Hematopoietic multipotent progenitor cell treated with erythropoietin and hydrocortisone succinate and interleukin-3 and kit ligand, for 15 days (in vitro differentiated cells): ENCODE measurements at places on chromosomes 12 and 14.

DNA sequence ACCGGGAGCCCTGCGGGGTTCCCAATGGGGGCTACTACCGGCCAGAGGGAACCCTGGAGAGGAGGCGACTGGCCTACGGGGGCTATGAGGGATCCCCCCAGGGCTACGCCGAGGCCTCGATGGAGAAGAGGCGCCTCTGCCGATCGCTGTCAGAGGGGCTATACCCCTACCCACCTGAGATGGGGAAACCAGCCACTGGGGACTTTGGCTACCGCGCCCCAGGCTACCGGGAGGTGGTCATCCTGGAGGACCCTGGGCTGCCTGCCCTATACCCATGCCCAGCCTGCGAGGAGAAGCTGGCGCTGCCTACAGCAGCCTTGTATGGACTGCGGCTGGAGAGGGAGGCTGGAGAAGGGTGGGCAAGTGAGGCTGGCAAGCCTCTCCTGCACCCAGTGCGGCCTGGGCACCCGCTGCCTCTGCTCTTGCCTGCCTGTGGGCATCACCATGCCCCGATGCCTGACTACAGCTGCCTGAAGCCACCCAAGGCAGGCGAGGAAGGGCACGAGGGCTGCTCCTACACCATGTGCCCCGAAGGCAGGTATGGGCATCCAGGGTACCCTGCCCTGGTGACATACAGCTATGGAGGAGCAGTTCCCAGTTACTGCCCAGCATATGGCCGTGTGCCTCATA, 9.7 kb downstream of the TNS2 start:
- no peak for DNase-seq

GRCh38 chr14:106508216-106508615, 981.8 kb downstream of the TMEM121 start:
- no peak for DNase-seq

DNA sequence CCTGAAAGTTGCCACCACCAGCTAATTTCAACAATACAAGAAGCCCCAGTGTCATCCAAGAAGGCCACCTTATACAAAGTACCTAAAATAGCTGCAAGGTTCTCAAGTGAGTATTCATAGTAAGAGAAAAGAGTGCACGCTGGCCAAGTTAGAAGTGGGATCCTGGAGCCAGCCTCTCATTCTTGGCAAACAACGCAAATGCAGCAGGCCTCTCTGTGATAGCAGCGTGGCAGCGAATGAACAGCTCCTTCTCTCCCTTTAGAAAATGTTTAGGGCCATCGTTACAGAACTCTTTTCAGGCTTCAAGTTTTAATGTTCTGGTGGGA, 78.0 kb upstream of the IFNG-AS1 start:
- DNase-seq = no peak

- no peak for DNase-seq
Observed at GRCh38 chr14:79630288-79630960, 580.9 kb downstream of the DIO2 start.

GRCh38 chr12:104121001-104121400, 17.0 kb downstream of the NFYB start:
- no peak for DNase-seq

DNA sequence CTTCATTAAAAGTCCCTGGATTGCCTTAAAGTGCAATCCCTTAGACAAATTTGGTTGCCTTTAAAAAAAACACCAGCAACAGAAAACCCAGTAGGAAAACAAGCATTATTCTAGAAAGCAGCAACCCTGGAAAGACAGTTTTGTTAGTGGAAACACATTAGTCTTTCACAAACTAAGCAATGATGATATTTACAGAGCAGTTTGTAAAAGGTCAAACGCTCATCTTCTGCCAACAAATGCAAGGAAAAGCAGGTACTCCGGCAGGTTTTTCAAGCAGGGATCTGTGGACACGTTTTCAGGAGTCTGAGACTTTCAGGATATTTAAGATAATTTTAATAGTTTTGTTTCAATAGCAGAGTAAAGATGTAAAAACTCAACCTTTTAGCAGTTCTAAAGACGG, 202.2 kb downstream of the EXOC5 start:
- DNase-seq = no peak

DNA sequence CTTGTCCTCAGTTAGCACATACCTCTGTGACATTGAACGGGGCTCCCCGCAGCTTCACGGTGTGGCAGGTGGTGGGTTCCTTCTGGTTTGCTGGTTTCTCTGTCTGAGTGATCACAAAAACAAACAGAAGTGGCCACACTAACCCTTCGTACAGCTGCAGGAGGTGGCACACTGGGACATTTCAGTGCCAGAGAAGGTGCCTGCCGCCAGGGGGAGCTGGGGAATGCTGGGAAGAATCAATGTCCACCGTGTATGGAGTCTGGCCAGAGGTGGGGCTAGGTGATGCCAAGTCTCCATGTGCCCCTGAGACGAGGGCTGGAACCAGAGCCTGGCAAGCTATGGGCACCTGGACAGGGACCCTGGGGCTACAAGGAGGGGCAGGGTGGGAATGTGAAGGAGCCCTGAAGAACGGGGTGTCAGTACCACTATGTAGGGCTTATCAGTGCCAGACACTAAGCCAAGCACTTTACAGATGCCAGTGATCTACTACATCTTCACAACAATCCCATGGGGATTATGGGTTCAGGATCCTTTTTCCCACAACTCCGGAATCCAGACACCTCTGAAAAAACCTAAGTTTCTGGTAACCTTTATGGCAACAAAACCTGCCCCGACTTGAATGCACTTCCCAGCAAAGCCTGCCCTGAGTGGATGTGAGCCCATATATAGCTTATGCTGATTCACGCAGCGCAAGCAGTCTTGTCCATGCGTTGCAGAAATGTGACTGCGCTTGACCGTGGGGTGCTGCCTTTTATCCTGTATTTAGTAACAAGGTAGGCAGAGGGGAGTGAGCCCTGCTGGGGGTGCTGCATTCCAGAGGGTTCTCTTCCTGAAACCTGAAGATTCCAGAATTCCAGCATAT, 10.8 kb downstream of the RBM19 start:
- peak; percentile 41 for DNase-seq

GRCh38 chr12:52372216-52373154, 5.2 kb upstream of the KRT85 start:
- DNase-seq = peak; percentile 47

- DNase-seq = no peak
Observed at GRCh38 chr12:92995258-92995903, 66.3 kb upstream of the EEA1 start.

- DNase-seq = no peak
Observed at GRCh38 chr14:30333934-30334333, 225.0 kb upstream of the G2E3 start.

- DNase-seq = no peak
Observed at GRCh38 chr12:112539221-112539620, 120.5 kb downstream of the PTPN11 start.

DNA sequence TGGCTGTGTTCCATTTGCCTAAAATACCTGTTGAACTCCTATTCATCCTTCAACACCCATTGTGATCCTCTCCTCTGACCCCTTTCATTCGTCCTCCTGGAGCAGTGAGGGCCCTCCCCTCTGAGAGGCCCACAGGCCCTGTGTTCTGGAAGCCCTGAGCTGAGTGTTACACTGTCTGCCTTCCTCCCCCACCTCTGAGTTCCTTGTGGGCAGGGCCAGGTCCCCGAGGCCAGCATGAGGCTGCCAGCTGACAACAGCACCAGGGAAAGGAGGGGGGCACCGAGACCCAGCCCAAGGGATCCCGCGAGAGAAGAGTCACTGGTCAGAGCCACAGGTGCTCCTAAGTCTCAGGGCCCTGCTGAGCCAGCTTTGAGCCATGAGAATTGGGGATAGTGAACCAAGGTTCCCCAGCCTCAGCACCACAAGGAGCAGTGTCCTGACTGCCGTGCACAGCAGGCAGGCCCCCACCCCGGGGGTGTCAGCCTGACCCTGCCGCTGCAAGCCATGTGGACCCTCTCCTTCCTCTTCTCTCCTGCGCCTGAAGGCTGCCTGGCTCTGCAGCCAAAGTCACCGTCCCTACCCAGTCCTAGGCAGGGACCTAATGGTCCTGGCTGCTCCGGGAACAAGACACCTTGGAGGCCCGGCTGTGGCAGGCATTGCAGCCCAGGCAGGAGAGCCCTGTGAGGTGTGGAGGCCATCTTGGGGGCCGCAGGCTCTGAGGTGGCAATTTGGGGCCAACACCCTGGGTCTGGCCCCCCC, 52.5 kb downstream of the BEGAIN start:
- no peak for DNase-seq

DNA sequence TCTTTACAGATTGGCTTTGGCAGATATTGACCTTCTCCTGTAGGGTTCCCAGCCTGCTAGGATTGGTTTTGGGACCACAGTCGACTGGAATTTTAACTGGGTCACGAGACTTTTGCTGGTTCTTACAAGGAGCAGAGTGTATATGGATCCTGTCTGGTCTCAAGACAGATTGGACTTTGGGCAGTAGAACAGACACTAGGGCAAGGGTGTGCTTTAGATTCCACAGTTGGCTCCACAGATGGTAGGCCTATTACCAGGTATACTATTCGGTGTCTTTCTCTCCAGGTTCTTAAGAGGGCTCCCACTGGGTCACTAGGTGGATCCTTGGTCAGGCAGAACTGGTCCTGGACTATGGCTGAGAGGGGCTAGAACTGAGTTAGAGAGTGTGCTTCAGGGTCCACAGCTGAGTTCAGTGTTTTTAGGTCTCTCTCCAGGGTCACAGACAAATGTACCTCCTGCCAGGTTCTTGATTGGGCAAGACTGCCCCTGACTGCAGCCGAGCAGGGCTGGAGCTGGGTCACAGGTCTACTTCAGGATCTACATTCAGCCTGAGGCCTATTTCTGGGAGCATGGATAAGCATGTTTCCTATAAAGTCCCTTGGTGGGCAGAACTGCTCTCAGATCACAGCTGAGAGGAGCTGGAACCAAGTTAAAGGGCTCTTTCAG, 460.2 kb downstream of the TMEM117 start:
- DNase-seq = no peak

DNA sequence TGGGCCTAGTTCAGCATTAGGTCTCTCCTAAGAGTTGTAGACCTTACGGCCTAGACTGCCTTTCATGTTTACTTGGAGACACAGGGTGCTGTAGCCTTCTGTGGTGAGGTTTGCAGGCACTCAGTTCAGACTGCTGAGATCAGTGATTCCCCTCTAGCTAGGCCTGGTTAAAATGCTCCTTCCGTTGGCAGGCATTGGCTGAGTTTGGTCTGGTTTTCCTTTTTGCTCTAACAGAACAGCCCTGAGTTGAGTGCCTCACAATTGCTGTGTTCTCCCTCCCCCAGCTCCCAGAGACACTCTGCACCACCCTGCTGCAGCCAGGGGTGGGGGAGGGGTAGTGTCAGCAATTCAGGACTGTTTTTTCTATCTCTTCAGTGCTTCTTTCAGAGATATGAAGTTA, 178.9 kb upstream of the DYRK2 start:
- no peak for DNase-seq

DNA sequence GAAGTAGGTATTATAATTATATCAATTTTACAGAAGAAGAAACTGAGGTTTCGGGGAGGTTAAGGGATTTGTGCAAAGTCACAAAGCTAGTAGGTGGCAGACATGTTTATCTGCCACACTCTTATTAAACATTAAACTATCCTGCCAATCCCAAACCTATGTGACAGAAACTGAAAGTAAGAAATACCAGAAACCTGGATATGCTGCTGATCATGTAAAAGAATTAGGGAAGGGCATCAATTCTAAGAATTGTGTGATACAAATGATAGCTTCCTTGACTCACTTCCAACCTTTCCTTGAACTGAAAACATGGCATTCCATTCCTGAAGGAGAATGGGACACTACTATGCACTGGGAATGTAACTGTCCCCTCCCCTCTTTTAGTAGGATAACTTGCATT, 16.9 kb downstream of the TAOK3 start:
- no peak for DNase-seq

DNA sequence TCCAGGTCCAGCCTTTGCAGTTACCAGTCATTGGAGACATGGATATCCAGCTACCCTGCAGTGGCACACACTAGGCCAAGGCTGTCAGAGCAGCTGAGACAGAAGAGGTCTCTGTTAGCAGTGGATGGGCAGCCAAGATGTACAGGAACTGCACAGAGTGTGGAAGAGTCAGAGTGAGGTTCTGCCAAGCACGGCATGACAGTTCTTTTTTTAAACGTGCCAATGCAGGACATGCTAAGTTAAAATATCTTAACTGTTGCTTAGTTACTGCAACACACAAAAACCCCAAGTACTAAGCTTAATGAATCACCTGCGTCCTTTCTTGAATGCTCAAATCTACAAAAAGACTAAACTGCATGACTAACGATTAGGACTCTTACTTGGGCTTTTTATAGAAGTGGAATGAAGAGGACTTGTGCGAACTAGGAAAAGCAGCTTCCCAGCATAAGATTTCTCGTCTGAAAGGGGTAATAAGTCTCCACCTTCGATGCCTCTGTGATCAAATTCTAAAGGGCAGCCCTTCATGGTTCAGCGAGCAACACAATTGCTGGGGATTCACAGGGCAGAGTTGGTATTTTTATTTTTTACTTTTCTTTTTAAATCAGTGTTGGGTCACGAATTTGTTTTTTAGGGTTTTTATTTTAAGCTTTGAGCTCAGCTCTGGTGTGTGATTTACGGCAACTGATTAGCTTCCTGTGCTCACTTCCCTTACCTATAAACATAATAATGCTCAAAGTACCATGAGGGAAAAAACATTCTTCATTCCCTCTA, 20.6 kb downstream of the MAPK1IP1L start:
- DNase-seq = no peak

- no peak for DNase-seq
Observed at GRCh38 chr14:55914771-55915170, 203.4 kb upstream of the PELI2 start.

DNA sequence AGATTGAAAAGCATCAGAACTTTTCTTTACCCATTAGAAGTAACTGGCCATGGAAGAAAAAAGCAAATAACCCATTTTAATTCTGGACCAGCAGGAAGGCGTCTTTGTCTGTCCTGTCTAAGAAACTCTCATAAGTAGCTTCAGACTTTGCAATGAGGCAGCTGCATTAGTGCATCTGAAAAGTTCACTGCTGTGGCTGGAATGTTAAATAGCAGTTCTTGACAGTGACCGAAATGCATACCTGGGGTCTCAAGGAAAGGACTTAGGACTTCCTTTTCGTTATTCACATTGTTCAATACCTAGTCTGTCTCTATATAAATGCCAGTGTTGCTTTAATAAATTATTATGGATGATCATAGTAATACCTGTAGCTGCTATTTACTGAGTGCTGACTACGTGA, 125.9 kb downstream of the ANO4 start:
- DNase-seq = no peak

GRCh38 chr12:6854036-6854435, 2.1 kb downstream of the USP5 start:
- DNase-seq = no peak

DNA sequence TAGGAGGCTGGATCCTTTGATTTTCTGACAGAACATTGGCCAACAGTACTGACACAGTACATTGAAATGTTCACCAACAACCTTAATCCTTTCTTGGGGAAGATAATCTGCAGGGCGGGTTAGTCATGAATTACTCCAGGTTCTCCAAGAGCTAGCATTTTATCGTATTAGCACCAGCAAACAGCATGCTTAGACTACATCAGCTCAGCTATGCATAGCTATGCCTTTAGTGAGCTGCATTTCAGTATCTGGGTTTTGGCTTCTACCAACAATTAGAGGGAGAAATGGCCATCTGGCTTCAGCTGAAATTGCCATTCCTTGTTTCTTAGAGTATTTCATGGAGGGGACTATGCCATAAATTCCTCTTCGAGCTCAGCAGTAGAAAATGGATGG, 33.8 kb downstream of the SAMD4A start:
- DNase-seq = no peak

- peak; percentile 51 for DNase-seq
Observed at GRCh38 chr12:68040450-68041075, 51.3 kb downstream of the IFNG-AS1 start.
